HFF-Myc (cell line): ENCODE measurements at places on chromosomes 5 and 9.
A peak's percentile ranks its signal among the peaks of the same experiment; 100 is the strongest.

DNA sequence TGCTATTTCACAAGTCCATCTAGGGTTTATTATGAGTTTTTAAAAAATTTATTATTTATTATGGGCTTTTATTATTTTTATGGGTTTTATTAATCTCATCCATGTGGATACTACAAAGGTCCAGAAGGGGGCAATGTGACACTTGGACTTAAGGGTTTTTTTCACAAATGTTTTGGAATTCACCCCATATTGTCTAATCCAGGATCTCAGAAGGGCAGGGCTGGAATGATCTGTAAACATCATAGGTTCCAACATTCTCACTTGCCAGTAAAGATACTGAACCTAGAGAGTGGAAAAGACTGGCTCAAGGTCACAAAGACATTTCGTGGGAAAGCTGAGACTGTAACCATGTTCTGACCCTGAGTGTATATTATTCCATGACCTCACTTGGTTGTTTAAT lies 35.6 kb downstream of the NIM1K start:
- DNase-seq: peak; percentile 24

GRCh38 chr5:18394443-18394804 lies 760.2 kb downstream of the TAF11L14 start:
- DNase-seq: no peak

DNA sequence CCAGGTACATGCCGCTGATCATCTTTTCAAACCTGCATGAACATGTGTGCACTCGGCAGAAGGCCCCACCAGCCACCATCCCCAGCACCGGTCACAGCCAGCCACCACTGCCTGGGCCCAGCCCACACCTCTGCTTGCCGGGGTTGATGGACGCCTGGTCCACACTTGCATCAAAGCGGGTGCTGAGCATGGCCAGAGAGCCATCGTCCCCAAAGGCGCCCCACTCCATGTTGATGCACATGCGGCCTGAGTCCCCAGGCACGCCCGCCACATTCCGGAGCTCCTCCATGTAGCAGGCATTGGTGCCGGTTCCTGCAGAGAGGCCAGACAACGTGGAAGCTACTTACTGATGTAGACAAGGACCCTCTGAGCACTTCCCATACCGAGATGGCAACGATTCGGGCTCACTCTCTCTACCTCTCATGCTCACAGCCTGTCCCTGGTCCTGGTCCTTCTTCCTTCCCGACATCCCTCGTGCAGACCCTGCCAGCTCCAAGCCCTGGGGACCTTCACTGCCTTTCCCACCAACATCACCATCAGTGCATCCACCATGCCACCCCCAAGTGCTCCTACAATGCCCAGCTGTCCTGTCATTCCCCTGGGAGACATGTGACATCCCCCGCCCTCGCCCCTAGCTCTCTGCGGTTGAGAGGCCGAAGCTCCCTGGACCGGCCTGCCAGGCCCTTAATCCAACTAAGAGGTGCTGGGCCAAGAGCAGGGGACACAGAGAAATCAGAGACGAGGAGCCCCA lies 17.2 kb downstream of the HK3 start:
- no peak for DNase-seq

DNA sequence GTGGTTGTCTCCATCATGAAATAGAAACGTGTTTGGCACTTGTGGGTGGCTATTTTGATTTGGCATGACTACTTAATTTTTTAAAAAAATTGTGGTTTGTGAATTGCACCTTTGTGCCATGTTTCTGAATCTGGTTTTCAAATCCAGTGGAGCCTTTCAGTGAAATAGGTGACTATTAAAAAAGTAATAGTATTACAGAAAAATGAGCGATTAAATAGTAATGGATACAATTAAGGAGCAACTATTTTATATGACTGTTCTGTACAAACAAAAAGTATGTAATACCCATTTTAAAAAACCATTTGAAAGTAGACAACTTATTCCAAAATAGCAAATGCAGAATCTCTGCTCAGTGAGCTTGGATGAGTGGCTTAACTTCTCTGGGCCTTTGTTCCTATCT lies 3.0 kb downstream of the SOWAHA start:
- DNase-seq: no peak

DNA sequence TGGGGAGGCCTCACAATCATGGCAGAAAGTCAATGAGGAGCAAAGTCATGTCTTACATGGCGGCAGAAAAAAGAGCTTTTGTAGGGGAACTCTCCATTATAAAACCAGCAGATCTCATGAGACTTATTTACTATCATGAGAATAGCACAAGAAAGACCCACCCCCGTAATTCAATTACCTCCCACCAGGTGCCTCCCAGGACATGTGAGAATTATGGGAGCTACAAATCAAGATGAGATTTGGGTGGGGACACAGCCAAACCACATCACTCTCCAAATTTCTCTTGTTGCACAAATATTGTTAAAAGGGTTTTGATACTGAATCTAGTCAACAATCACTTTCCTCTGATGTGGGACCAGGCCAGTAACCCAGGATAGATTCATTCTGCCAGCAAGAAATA lies 1176.1 kb downstream of the CDH9 start:
- no peak for DNase-seq

DNA sequence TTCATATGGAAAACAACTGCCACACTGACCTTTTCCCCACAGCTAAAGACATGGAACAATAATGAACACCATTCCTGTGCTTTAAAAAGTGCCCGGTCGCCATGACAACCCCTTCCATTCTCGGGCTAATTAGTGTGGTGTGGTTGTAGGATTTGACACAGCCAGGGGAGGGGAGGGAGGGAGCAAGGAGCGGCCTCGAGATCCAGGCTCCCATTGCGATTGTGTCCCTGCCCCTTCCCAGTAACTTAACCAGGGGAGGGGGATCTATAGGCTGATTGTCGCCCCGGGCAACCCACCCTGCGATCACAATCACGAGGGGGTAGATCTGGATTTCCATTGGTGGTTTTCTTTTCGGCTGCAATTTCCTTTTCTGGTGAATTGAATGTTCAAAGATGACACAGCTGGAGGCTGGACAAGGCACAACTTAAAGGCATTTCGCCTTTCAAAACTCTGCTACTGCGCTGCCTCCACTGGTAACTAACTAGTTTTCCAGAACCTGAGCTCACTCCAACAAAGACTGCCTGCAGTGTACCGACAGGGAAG lies 96.7 kb upstream of the RETREG1 start:
- no peak for DNase-seq

- DNase-seq: no peak
Observed at GRCh38 chr5:125526966-125527365, 780.5 kb upstream of the ZNF608 start.

GRCh38 chr5:93017849-93018248 lies 563.2 kb downstream of the NR2F1-AS1 start:
- DNase-seq: peak; percentile 54

DNA sequence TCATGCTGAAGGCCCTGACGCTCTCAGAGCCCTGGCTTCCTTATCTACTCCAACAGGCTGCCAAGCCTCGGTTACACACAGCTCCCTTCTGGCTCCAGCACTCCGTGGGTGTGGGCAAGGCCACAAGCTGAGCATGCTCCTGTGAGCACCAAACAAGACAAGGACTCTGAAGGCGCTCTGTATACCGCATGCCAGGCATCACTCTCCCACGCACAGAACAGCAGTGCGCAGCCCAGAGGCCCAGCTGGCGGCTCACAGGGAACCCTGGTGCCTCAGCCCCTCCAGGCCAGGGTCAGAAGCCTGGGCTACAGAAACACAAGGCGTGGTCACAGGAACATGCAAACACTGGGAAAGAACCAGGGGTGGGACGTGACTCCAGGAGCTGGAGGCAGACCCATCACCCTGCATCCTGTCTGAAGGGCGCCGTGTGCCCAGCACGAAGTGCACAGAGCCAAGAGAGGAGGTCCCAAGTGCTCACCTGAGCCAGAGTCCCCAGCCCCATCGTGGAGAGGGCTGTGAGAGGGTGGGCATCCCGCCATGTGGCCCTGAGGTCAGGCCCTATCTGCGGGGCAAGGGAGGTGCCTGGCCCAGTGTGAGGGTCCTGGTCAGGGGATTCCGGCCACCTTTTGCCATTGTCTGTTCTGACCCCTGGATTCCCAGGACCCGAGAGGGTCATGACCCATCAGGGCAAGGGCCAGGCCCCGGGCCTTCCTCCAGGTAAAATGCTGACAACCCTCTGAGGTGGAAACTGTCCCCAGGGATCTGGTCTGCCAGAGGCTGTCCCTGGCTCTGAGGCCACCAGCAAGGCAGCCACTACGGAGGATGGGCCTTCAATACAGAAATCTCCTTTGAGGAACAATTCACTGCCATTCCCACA lies 54.7 kb downstream of the COL23A1 start:
- DNase-seq: no peak

GRCh38 chr5:176959051-176959450 lies 47.5 kb downstream of the UIMC1 start:
- DNase-seq: no peak

GRCh38 chr9:137175345-137175961 lies 3.6 kb upstream of the TMEM210 start:
- no peak for DNase-seq

GRCh38 chr9:111320631-111321030 lies 9.4 kb downstream of the OR2K2 start:
- DNase-seq: no peak

- no peak for DNase-seq
Observed at GRCh38 chr9:94630833-94631232, 8.5 kb downstream of the FBP1 start.

DNA sequence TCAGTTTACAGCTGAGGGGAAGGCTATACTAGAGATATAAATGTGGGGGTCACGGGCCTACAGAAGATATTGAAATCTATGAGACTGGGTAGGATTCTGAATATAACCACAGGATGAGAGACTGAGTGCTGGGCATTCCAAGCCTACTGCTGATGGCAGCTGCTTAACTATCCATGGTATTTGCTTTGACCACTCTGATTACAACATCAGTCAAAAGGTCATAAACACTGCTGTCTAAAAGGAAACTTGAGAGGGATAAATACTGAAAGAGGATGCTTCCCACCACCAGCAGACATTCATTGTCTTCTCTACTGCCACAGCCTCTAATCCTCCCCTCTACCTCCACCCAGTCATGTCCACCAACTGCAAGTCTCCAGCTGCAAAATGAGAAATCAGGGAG lies 3.8 kb downstream of the ZNF622 start:
- peak; percentile 40 for DNase-seq

DNA sequence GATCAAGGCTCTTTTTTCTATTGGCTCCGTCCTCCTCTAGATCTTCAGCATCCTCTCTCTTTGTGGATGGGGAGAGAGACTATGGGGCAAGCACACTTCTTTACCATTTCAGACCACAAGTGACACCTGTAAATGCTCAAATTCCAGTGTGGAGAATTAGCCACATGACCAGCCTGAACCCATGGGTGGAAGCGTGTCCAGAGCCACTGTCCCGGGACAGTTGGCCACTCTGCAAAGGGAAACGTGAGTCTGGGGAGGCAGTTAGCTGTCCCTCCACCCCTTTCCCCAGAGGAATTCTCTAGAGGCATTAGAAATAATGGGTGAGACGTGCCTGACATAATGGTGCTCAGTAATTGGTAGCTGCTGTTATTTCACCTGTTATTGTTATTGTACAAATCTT lies 40.9 kb downstream of the AMBP start:
- DNase-seq: no peak

- no peak for DNase-seq
Observed at GRCh38 chr9:86605303-86605702, 251.1 kb upstream of the TUT7 start.

DNA sequence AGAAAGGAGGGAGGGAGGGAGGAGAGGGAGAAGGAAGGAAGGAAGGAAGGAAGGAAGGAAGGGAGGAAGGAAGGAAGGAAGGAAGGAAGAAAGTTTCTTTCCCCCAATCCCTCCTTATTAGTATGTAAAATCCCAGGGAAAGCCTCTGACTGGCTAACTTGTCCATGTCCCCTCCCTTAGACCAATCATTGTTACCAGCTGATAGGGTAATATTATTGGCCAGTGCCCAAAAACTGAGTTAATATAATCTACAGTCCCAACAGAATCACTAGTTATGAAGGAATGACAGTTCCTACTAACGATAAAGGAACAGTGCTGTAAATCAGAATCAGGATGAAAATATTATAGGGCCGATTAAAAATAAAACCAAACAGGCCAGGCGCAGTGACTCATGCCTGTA lies 53.6 kb upstream of the CCNG1 start:
- no peak for DNase-seq
